ENCODE measurements at places on chromosomes 6 and 20.

DNA sequence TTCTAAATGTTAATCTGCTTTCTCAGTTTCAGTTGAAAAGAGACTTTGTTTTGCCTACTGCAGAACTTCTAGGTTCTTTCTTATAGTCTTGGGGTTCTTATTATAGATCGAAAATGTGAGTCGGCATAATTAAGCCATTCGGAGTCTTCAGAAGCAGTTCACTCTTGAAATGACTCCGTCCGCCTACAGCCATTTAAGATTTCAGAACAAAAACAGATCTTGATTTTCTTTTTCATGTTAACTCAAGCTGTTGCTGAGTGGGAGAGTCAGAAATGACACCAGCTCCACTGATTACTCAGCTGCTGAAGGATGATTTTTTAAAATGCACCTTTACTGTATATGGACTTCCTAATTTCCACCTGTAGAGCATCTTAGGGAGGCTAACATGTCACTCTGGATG is 15.9 kb downstream of the PRDM1 start:
- DNase-seq = no peak

- no peak for DNase-seq
Measured at GRCh38 chr6:708237-708598, 15.3 kb upstream of the EXOC2 start.

DNA sequence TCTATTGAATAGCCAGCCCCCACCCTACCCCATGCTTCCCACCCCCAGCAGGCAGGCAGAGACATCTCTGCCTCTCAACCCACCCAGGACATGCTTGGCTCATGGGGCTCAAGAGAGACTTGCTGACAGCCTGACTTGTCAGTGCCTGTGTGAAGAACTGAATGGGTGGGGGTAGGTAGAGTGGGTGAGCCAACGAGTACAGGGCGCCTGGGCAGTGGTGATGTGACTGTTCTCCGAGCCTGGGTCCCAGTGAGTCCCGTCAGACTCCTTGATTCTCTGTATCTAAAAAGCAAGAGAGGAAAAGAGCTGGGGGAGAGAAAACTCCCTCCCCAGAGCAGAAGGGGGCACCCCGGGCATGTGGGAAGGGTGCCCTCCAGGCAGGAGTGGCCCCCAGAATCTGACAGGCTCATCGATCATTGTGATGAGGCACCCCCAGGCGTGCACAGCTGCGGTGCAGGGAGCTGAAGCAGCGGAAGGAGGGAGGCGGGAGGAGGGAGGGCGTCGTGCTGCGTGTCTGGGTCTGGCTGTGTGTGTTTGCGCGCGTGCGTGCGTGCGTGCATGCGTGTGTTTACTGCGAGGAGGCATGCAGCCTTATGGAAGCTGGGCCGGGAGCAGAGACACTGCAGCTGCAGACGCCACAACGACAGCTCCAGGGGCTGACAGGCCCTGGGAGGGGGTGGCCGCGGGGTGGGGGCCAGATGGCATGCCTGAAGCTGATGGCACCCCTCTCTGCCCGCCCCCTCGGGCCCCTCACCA is 40.2 kb downstream of the FOXP4 start:
- no peak for DNase-seq

- DNase-seq = no peak
Measured at GRCh38 chr20:2820084-2820895, 4.1 kb downstream of the TMEM239 start.

DNA sequence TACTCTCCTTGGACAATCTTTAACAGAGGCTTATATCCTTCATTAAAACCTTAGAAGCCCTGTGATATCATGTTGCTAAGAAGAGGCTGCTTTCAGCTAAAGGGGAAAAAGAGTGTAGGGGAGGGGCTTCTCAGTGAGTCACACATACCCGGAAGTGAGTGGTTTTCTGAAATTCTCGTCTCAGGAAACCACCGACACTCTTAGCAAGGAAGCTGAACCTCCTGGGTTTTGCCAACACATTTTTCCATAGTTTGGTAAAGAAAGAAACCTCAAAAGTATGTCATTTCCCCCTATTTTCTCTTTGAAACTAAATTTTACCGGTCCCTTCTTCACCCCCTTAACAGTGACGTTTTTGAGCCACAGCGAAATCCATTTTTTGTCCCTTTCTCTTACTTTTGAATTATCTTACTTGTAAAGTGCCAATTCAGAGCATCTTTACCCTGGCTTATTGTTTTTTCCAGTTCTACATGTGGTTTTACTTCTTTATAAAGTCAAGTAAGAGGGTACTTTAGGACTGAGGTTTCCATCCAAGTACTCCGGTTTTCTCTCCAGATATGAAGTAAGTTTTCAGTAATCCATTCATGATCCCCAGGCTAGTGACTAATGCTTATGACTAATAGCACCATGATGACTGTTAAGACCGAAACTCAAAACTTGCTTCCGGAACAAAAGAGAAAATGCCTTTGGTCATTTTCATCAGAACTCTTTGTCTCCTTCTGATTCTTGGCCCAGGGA is 219.3 kb downstream of the ARHGAP18 start:
- DNase-seq = peak; percentile 86

DNA sequence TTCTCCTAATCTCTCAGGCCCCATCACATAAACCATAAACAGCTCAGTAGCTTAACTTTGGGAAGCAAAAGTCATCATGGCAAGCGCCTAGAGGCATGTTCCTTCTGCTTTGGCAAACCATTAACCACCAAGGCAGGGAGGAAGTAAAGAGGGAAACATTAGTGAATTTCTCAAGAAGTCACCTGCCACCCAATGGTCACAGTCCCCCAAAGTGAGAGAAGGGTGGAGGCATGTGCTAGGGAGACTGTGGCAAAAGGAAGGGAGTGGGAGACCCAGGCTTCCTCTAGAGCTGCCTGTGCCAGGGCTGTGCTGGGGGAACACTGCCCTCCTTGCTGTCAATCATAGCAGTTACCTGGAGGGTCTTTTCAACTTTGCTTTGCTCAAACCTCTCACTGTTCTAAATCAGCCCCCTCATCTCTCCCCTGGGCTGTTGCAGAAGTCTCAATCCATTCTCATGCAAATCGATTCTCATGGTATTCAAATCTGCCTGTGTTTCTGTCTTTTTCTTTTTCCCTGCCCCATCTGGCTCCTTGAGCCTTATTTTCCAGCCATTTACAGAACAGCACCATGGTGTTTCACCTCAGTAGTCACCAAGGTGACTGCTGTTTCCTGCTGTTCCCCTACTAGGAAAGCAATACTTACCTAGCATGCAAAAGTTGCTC is 1.8 kb upstream of the RNF24 start:
- no peak for DNase-seq

DNA sequence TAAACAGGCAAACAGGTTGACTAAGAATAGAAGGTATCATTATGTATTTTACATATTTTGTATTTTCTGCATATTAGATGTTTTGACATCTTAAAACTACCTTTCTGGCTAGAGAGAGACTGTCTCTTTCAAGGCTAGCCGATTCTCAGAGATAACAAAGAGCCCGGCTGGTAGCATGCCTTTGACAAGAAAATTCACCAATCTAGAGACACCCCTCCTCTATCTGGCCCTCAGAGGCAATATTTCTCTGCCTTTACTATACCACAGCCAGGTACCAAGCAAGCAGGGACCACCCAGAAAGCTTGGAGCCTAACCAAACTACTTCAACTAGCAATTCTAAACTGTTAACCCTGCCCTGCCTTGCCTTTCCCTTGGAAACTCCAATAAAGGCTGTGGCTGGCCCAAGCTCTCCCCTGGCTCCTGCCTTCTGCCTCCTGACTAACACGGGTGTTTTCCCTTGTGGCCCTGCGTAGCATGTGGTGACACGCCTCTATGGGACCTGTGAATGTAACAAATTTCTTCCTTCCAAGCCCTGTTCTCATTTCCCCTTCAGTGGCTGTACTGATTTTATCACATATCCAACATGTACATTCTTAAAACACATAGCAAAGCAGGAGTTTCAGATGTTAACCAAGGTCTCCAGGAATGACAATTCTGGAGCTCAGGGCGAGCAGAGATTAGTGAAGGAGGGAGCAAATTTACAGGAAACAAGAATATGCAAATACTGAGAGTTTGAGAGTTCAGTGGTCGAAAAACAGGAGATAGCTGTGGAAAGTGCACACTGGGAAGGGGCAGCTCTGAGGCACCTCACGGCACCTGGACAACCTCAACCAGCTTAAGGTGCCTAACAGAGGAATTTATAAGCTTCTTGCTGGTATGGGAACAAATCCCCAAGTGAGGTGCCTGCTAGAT is 120.8 kb downstream of the BACH2 start:
- peak; percentile 38 for DNase-seq

DNA sequence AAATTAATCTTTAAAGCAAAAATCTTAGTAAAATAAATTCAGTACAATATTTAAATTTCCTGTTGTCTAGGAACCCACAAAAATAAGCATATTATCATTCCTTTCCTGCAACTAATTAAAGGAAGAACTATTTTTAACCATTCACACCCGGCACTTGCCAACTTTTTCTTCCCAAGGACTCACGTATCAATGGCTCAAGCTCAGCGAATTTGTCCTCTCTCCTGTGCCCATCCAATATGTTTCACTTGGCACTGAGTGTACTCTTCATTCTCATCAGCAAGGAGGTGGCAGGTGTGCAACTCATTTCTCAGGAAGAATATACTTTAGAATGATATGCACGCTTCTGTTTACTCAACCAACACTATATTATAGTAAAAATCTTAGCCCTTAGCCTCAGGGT is 419.4 kb downstream of the C6orf118 start:
- DNase-seq = no peak

GRCh38 chr6:147782302-147782701 is 273.8 kb downstream of the SAMD5 start:
- DNase-seq = no peak

DNA sequence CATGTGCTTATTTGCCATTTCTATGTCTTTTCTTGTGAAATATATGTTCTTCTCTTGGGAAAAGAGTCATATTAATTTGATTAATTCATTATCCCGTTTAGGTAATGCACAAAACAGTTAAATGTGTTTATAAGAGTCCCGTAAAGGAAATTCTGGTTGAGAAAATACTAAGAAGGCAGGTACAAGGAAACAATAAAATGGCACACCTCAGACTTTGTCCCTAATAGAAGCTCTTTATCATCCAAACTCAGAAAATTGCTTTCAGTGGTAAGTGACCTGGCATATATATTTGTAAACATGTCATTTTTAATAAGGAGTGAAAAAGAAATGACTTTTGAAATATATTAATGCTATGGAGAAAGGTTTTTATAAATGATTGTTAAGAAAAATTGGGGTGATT is 540.5 kb upstream of the CITED2 start:
- DNase-seq = no peak

- no peak for DNase-seq
Measured at GRCh38 chr6:36217188-36217587, 20.6 kb downstream of the BRPF3 start.

DNA sequence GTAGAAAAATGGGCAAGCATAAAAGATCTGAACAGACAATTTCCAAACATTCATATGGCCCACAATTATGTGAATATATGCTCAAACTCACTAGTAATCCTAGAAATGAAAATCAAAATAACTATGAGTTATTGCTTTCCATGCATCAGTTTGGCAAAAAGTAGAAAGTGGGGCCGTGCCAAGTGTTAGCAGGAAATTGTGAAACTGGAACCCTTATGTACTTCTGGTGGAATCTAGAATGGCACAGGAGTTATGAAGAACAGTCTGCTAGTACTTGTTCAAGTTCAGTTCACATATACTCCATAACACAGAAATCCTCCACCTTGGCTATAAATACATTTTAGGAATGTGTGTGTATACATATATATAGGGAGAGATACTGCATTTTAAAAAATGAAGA is 89.8 kb downstream of the EYA2 start:
- no peak for DNase-seq

GRCh38 chr6:110359556-110359955 is 1.4 kb upstream of the METTL24 start:
- DNase-seq = no peak
